NCI-H1092 treated with DMSO at 0.1 percent for 48 hours (cell line): ENCODE measurements at places on chromosomes 12 and 14.

DNA sequence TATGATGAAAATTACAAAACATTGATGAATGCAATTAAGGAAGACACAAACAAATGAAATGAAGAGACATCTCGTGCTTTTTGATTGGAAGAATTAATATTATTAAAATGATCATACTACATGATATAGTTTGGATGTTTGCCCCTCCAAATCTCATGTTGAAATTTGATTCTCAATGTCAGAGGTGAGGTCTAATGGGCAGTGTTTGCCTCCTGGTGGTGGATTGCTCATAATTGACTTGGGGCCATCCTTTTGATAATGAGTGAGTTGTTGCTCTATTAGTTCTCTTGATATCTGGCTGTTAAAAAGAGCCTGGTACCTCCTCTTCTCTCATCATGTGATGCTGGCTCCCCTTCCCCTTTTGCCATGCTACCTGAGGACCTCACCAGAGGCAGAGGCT is 56.7 kb downstream of the CD163L1 start:
- DNase-seq, result no peak

GRCh38 chr12:42643881-42644579 is 54.5 kb upstream of the PRICKLE1 start:
- DNase-seq, result no peak

GRCh38 chr12:508145-508544 is 48.4 kb downstream of the B4GALNT3 start:
- DNase-seq, result no peak

GRCh38 chr14:92633274-92633616 is 115.2 kb downstream of the LGMN start:
- DNase-seq, result no peak
